ENCODE measurements at places on chromosomes 3 and 15.
A peak's percentile ranks its signal among the peaks of the same experiment; 100 is the strongest.

DNA sequence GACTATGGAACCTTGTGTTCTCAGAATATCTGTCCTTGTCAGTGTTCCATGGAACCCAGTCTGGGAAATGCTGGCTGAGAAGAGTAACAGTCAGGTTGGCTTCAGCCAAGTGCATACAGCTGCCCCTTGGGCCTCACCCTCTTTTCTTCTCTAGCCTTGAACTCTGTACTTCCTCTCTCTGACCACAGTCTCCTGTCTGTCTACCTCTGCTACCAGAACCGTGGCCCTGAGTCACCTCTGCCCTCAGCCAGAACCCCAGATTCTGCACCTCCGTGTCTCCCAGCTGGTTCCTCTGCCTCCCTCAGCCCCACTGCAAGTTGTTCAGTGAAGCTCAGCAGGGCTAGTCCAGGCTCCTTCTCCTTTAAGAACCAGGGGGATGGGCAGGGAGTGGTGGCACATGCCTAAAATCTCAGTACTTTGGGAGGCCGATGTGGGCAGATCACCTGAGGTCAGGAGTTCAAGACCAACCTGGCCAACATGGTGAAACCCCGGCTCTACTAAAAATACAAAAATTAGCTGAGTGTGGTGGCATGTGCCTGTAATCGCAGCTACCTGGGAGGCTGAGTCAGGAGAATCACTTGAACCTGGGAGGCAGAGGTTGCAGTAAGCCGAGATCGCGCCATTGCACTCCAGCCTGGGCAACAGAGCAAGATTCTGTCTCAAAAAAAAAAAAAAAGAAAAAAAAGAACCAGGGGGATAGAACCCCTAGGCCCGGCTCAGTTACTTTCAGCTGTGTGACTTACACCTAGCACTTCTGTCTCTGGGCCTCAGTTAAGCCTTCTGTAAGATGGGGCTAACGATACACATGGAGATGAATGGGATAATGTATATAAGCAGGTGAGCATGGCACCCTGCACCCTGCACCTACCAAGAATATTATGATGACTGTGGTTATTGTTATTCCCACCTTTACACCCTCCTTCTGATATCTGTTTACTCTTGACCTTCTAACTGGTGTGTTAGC is 24.3 kb upstream of the TATDN2 start:
- peaks cover 6% of the 10 kb centered on the region for H3K4me1 ChIP-seq
- H3K27ac ChIP-seq, result no peak overlapping the region
- H3K27me3 ChIP-seq, result no peaks in the 10 kb centered on the region
- DNase-seq, result no peak
- no peak overlapping the region for H3K4me3 ChIP-seq

GRCh38 chr15:39102431-39102830 is 478.4 kb upstream of the THBS1 start:
- H3K27ac ChIP-seq, result no peak overlapping the region
- H3K36me3 ChIP-seq, result no peaks in the 10 kb centered on the region

GRCh38 chr15:101499863-101500713 is 10.6 kb upstream of the PCSK6 start:
- H3K27ac ChIP-seq, result no peak overlapping the region
- no peaks in the 10 kb centered on the region for H3K36me3 ChIP-seq
- no peak overlapping the region for H3K4me3 ChIP-seq
- no peaks in the 10 kb centered on the region for H3K27me3 ChIP-seq
- DNase-seq, result no peak

DNA sequence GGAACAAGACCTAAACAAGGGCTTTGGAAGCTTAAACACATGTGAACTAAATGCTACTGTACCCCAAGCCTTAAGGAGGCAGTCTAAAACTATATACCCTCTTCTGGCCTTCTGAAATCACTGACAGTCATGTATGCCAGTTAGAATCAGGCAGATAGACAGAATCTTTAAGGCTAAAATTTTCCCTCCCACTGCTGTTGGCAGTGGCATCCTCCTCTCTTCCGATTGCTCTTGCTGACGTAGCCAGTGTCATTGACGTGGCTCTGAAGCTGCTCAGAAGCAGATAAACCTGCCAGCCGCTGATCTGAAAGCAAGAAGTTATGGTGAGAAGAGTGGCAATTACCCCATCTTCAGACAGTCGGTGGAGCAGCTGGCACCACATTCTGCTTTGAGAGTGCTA is 3.3 kb downstream of the RYR3 start:
- H3K27me3 ChIP-seq, result no peaks in the 10 kb centered on the region
- H3K27ac ChIP-seq, result no peak overlapping the region
- H3K4me1 ChIP-seq, result no peaks in the 10 kb centered on the region
- DNase-seq, result no peak

GRCh38 chr3:185595526-185595925 is 9.4 kb downstream of the SENP2 start:
- no peaks in the 10 kb centered on the region for H3K4me1 ChIP-seq
- peaks cover 35% of the 10 kb centered on the region for H3K36me3 ChIP-seq
- no peak for DNase-seq
- H3K27me3 ChIP-seq, result no peaks in the 10 kb centered on the region
- no peak overlapping the region for H3K27ac ChIP-seq
- H3K4me3 ChIP-seq, result no peak overlapping the region

GRCh38 chr3:57169872-57170623 is 4.9 kb upstream of the IL17RD start:
- H3K36me3 ChIP-seq, result no peaks in the 10 kb centered on the region
- H3K4me1 ChIP-seq, result peaks cover 9% of the 10 kb centered on the region
- no peak for DNase-seq

- H3K27ac ChIP-seq, result no peak overlapping the region
- no peak overlapping the region for H3K4me3 ChIP-seq
- no peaks in the 10 kb centered on the region for H3K27me3 ChIP-seq
- H3K36me3 ChIP-seq, result no peaks in the 10 kb centered on the region
- no peak for DNase-seq
These were observed 299.9 kb downstream of the MECOM start for GRCh38 chr3:169363318-169364265.

DNA sequence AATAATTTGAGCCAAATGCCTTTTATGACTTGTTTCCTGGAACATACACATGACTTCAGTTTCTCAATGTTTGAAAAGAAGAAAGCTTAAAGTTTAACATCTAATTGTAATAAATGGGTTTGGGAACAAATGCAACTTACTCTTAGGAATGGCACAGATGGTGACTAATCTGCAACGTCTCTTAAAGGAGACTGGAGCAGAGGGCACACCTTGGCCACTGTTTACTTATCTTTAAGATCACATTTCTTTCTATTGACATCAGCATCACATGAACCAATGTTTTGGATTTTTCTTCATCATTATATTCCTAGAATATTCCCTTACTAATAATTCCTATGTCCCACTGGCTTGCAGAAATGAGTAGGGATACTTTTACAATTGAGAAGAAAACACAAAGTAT is 229.5 kb downstream of the CHL1 start:
- H3K27ac ChIP-seq, result no peak overlapping the region
- no peaks in the 10 kb centered on the region for H3K36me3 ChIP-seq
- no peaks in the 10 kb centered on the region for H3K4me1 ChIP-seq
- H3K4me3 ChIP-seq, result no peak overlapping the region
- no peak for DNase-seq
- no peaks in the 10 kb centered on the region for H3K27me3 ChIP-seq

GRCh38 chr15:75828429-75828828 is 14.8 kb upstream of the UBE2Q2 start:
- H3K4me3 ChIP-seq, result no peak overlapping the region
- H3K27me3 ChIP-seq, result no peaks in the 10 kb centered on the region
- no peaks in the 10 kb centered on the region for H3K4me1 ChIP-seq
- no peak for DNase-seq
- no peaks in the 10 kb centered on the region for H3K36me3 ChIP-seq
- H3K27ac ChIP-seq, result no peak overlapping the region

DNA sequence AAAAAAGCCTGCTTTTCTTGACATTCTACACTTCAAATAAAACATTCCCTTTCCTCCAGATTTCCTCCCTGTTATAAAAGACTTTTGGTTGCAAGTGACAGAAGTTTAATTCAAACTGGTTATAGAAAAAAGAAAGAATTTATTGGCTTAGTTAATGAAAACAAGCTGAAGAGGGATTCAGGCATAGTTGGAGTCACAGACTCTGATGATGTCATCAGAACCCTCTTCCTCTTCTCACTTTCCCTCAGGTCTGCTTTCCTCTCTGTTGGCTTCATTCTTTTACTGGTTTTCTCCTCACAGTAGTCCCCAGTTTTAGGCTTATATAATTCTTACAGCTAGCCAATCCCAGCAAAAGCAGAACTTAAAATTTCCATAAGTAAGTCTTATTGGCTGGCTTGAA is 32.0 kb upstream of the MBNL1 start:
- no peaks in the 10 kb centered on the region for H3K36me3 ChIP-seq
- no peaks in the 10 kb centered on the region for H3K27me3 ChIP-seq
- no peak for DNase-seq
- H3K4me1 ChIP-seq, result no peaks in the 10 kb centered on the region

DNA sequence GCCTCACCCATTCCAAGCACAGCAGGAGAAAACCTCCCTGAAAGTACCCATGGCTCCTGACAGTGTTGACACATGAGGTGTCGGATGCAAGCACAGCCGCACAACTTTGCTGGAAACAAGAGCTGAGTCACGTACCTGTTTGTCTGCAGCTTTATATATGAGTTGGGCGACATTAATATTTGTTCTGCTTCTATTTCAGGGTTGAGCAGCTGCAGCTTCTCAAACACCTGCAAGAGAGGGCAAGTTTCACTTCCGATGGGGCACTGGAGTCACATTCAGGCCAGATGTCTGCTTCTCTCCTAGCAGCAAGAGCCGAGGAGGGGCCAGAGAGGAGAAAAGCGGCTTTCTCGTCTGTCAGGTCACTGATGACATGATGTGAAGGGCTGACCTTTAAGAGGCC is 88.0 kb downstream of the NUP210 start:
- no peaks in the 10 kb centered on the region for H3K27me3 ChIP-seq
- H3K4me3 ChIP-seq, result no peak overlapping the region
- no peak for DNase-seq
- H3K27ac ChIP-seq, result no peak overlapping the region
- H3K4me1 ChIP-seq, result no peaks in the 10 kb centered on the region

GRCh38 chr3:124257336-124257864 is 265.5 kb upstream of the ROPN1 start:
- no peak overlapping the region for H3K4me3 ChIP-seq
- no peaks in the 10 kb centered on the region for H3K36me3 ChIP-seq
- peak overlapping the region; percentile 33 for H3K27ac ChIP-seq

- H3K27me3 ChIP-seq, result no peaks in the 10 kb centered on the region
- no peak for DNase-seq
- no peak overlapping the region for H3K4me3 ChIP-seq
- H3K4me1 ChIP-seq, result no peaks in the 10 kb centered on the region
- no peak overlapping the region for H3K27ac ChIP-seq
- H3K36me3 ChIP-seq, result no peaks in the 10 kb centered on the region
These were observed 21.3 kb upstream of the RFTN1 start for GRCh38 chr3:16534640-16535262.

DNA sequence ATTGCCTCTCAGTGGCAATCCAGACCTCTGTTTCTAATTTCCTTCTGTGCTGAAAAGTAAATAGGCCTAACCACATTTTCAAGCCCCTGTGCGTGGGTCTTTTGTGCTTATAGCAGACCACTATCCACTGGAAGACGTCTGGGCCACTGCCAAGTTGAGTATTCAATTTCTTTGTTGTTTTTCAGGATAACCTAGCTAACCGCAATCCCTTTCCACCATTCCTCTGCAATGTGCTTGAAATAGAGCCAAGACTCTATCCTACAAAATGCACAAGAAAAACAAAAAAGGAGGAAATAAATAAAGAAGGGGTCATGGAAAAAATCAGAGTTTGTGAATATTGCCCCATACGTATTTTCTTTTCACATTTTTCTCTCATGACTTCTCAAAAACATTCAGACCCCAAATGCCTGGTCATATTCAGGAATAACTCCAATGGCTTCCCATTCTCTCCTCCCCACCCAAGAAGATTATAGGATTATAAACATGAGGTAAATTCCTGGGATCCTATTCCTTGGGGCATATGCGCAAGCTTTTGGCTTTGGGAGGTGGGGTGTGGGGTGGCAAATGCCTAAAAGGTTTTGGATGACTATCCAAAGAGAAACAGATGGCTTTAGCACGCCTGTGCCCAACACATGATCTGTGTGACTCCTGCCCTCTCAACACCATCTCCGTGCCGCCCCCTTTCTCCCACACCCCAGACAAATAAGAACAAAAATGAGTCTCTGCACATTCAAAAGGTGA is 217.9 kb upstream of the THBS1 start:
- DNase-seq, result no peak
- no peak overlapping the region for H3K4me3 ChIP-seq

GRCh38 chr3:186277268-186277909 is 84.6 kb downstream of the DGKG start:
- no peaks in the 10 kb centered on the region for H3K36me3 ChIP-seq
- DNase-seq, result no peak
- no peaks in the 10 kb centered on the region for H3K27me3 ChIP-seq

DNA sequence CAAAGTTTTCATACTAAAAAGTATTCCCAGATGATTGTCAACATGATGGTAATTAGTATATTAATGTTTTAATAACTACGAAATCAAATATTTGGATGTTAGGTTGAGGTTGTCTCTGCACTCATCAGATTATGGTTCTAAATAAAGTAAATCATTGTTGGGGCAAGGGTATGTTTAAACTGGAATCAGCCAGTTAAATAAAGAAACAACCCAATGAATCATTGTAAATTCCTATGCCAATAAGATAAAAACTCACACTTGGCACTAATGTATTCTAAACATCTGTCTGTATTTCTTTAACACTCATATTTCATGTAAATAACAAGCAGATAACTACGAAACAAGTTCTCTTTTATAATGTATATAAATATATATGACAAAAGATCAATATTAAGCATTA is 92.7 kb downstream of the PEAK1 start:
- no peak for DNase-seq
- no peak overlapping the region for H3K27ac ChIP-seq
- peaks cover 6% of the 10 kb centered on the region for H3K4me1 ChIP-seq
- H3K4me3 ChIP-seq, result no peak overlapping the region
- no peaks in the 10 kb centered on the region for H3K36me3 ChIP-seq

DNA sequence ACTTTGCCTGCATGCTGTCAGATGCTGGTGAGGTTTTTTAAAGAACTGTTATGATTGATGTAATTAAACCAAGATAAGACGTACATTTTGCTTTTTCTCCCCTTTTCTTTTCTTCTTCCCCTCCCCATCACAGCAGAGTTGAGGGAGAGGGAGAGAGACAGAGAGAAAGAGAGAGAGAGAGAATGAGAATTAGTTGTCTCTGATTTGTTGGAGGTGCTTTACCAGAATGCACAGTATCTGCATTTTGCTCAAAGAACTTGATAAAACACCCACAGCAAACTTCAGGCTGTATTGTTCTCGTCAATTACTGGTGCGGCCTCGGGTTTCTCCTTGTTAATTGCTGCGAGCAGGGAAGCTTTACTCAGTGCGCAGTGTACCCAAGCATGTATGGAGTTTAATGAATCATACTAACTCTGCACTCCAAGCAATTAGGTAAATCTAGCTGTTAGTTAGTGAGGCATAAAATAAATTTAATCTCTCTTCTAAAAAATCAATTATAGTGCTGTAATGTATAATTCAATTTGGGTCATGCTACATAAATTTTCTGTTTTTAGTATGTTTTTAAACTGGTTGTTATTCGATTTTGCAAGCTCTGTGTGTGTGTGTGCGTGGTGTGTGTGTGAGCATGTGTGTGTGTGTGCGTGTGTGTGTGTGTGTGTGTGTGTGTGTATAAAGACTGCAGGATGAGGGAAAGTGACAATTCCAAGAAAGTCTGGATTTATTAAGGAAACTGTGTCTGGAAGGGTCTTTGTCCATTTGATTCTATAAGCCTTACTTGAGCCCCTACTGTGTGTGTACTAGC is 273.4 kb downstream of the TLE3 start:
- H3K27ac ChIP-seq, result no peak overlapping the region
- DNase-seq, result no peak
- no peaks in the 10 kb centered on the region for H3K27me3 ChIP-seq
- H3K4me3 ChIP-seq, result no peak overlapping the region
- H3K4me1 ChIP-seq, result no peaks in the 10 kb centered on the region

GRCh38 chr15:85689729-85690128 is 105.0 kb downstream of the KLHL25 start:
- H3K27me3 ChIP-seq, result no peaks in the 10 kb centered on the region
- peaks cover 38% of the 10 kb centered on the region for H3K4me1 ChIP-seq
- peaks cover 69% of the 10 kb centered on the region for H3K36me3 ChIP-seq
- DNase-seq, result no peak
- peak overlapping the region; percentile 64 for H3K27ac ChIP-seq

All from vagina (tissue), 2 donors.